ENCODE measurements at places on chromosomes 6 and 20.

DNA sequence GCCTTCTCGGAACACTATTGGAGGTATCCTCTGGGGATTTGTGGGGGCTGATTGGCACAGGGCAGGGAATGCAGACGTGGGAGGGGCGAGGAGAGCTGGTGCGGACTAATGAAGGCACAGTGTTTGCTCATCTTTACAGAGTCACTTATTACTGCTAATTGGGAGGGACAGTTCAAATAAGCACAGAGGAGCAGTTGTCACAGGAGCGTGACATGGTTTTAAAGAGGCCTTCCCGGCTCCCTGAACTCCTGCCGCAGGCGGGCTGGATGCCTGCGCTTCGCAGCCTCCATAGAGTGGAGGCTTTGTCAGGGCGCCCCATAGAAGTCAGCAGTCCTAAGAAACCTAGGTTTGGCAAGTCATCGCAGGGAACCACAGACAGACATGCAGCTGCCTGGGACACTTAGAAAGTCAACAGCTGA, 149.6 kb downstream of the LINC00237 start:
- no peak for DNase-seq

DNA sequence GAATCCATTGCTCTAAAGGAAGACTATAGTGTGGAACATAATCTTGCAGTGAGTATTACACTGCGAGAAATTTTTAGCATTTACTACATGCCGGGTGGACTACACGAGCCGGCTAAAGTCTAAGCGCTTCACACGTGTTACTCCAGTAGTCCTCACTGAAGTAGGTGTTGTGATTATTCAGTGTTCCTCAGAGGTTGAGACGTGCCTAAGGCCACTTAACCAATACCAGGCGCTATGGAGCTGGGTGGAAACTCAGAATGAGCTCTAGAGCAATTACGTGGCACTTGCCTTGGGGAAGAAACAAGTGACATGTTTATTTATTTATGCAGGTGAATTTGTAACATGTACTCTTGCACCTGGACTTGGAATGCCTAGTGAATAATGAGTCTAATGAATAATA, 46.4 kb downstream of the SASH1 start:
- no peak for DNase-seq

- no peak for DNase-seq
Observed at GRCh38 chr6:38959138-38959537, 89.4 kb upstream of the GLP1R start.

GRCh38 chr6:11596640-11597237, 59.2 kb downstream of the TMEM170B start:
- no peak for DNase-seq

DNA sequence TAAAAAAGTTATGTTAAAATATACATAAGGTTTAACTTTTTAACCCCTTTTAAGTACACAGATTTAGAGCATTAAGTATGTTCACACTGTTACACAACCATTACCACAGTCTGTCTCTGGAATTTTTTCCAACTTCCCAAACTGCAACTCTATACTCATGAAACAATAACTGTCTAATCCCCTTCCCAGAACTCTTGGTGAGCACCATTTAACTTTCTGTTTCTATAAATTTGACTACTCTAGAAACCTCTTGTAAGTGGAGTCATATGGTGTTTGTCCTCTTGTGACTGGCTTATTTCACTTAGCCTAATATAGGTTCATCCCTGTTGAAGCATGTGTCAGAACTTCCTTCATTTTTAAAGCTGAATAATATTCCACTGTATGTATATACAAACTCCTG, 98.1 kb downstream of the MAP3K7 start:
- no peak for DNase-seq

DNA sequence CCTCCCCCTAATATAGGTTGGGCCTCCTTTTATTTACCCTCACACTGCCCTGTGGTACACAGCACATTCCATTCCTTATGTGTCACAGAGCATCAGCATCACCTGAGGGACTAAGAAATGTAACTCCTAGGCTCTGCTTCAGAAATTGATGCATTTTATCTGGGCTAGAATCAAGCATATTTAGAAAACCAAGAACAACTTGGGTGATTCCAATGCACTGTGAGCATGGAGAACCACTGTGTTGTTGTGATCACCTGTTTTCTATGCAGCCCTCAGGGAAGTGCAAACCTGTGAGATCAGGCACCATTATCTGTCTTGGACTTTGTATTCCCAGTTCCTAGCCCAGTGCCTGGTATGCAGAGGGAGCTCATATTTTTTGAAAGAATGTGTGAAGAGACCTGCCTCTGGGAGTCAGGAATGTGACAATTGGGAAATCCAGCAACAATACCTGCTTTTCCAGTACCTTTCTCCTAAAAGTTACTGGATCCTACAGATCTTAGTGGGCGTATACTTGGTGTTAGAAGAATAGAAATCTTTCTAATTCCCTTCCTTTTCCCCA, 7.0 kb downstream of the KAT14 start:
- DNase-seq = no peak

- no peak for DNase-seq
Observed at GRCh38 chr6:34161857-34162515, 16.1 kb upstream of the GRM4 start.

DNA sequence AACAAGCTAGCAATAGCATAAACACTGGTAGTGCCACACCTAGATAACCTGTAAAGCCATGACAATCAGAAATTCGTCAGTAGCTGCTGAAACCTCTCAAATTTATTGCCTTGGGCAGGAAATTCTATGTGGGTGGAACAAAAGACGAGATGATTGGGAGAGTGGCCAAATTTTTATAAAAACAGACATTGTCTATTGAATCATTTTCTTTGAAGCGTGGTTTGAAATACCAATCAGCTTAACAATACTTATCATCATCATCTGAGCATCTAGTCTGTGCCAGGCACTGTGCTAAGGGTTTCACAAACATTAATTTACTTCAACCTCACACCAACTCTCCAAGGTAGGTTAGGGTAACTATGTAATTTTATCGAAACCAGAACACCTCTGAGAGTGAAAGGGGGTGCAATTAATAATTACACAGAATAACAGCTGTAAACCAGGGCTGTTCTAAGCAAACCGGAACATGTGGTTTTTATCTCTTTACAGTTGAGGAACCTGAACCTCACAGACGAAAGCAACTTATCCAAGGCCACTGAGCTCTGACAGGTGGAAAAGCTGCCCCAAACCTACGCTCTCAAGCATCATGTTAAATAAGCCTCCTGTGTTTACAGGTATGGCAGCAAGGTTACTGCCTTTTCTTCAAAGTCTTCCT, 43.4 kb downstream of the NHSL1 start:
- no peak for DNase-seq

- DNase-seq = no peak
Observed at GRCh38 chr6:109595998-109596397, 95.0 kb downstream of the AK9 start.

DNA sequence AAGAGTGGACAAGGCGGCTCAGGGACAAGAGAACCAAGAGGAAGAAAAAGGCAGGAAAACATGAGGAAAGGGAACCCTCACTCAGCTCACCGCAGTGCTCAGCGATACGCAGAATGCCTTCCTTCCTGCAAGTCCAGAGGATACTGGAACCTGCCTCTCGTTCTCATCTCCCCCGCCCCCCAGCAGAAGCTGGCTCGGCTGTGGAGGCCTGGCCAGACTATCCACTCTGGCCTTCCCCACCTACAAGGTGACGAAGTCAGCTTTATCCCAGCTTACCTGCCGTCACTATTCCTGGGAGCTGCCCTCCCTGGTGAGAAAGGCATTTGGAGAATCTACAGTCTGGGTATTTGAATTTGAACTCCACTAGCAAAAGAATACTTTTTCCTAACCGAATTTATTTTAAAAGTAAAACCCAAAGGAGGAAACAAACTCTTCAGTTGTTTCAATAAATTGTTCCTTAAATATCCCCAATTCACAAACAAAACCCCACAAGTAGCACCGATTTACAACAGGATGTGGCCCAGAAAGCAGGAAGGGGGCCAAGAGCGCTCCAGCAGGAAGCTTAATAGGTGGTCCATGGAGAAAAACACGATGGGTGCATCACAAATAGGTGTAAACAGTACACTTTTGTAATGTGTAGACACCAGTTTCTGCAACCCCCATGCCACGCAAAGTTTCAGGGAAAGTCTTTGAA, 2.1 kb upstream of the DIDO1 start:
- DNase-seq = no peak

GRCh38 chr6:35719830-35720733, 16.8 kb upstream of the ARMC12 start:
- no peak for DNase-seq

- DNase-seq = no peak
Observed at GRCh38 chr20:50107086-50107660, 5.8 kb downstream of the UBE2V1 start.

DNA sequence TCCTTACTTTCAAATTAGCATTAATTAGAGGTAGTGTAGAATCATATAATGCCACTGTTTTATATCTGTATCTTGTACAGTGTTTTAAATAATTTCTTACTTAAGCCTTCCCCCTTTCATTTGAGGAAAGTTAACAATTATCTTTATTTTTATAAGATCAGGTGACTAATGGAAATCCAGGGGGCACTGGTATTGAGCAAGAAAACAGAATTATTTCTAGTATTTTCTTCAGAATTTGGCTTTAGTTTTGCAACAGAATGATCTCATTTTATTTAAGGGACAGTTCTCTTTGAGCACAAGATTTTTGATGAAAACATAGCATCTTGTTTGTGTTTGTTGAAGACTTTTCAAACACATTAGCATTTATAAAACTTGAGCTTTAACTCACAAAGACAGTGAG, 55.9 kb downstream of the RNF217 start:
- no peak for DNase-seq

DNA sequence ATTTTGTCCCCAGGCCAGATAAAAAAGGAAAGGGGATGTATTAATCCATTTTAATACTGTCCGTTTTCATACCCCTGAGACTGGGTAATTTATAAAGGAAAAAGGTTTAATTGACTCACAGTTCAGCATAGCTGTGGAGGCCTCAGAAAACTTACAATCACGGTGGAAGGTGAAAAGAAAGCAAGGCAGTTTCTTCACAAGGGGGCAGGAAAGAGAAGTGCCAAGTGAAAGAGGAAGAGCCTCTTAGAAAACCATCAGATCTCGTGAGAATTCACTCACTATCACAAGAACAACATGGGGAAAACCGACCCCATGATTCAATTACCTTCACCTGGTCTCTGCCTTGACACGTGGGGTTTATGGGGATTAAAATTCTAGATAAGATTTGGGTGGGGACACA, 152.5 kb downstream of the IBTK start:
- no peak for DNase-seq

DNA sequence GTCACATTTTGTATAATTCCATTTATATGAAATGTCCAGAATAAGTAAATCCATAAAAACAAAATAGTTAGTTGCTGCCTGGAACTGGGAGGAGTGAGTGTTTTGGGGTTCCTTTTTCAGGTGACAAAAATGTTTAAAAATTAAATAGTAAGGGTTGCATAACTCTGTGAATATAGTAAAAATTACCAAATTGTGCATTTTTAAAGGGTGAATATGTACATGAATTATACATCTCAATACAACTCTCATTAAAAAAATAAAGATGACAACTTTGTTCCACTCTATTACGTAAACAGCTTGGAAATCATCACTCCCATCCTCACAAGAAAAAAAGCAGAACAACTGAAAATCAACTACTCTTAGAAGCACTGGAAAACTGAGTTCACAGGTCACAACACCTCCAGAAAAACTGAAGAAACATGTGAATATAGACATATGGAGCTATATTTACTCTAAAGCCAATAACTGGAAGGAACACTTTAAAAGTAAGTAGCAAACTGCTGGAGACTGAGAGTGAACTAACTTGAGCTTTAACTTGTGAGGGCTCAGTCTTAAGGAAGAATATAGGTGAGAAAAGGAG, 40.0 kb downstream of the RANBP9 start:
- DNase-seq = no peak

GRCh38 chr6:139474145-139475108, 100.0 kb upstream of the CITED2 start:
- DNase-seq = no peak

DNA sequence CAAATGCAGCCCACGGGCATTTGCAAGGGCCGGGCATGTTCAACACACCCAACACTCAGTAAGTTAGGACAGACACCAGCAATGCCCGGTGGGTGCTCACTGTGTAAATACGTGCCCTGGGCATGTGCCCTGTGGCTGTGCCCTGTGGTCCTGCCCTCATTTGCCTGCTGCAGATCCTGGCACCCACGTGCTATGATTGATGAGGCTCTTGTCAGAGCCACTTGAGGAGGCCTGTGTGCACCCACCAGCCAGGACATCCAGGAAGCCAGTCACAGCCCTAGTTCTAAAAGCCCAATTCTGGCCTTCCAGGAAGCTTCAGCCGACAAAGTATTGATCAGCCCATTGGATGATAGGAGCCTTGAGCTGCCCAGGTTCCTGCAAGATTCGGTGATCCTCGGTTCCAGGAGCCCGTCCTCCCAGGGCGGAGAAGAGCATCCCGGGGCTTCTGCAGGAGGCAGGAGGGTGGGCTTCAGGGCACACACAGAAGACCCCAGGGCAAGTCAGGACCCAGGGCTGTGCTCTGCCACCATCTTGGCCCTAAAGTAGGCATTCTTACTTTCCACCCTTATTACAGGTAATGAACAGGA, 223.9 kb downstream of the PREX1 start:
- no peak for DNase-seq

GRCh38 chr6:168078943-168079405, at the start of gene FRMD1:
Gene FRMD1 (minus strand): TSS chr6:168079212. CDS start chr6:168079094, 118 bp downstream.
- DNase-seq = no peak

DNA sequence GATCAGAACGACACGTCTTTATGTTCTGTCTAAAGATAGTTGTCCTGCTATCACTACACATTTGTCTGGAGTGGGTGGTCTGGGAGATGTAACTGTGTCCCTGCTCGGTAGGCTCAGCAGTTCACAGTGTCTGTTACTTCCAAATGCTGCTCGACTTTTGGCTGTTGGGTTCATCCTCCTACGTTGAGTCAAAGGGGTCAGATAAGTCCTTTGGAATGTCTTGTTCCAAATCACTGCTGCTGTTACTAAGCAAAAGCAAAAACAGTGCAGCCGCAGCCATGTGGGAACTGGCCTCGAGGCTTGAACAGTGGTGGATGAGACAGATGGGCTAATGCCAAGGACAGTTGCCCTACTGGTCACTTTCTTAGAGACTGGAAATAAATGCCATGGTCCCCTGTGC, 272.2 kb upstream of the MAP3K7 start:
- no peak for DNase-seq

DNA sequence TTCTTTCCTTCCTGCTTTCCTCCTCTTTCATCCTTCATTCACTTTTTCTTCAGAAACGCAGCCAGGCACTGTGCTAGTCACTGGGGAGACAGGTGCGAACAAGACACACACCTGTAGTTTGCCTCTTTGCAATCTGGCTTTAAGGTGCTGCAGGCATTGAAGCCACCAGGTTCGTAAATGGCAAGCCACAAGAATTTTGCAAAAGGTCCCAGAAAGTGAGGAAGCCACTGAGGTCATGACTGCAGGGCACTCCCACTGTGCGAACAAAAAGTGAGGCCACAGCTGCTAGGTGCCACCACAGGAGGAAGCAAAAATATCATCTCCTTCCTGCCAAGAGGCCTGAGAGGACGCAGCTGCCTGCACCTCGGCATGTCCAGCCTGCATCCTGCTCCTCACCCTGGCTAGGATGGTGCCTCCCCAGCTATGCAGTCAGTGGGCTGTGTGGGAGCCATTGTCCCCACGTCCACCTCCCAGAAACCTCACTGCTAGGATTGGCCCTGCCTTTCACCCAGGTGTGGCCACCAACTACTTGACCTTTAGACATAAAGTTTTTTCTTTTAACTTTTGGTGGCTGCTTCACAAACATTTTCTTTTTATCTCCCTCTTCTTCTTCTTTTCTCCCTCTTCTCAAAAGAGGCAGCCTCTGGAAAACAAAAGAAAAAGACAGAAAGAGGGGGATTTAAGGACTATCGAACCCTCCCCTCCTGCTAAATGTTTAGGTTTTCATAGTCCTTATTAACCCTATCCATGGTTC, 230.8 kb downstream of the BCAS1 start:
- no peak for DNase-seq

- DNase-seq = no peak
Observed at GRCh38 chr6:45608252-45608913, 230.6 kb upstream of the SUPT3H start.
